ENCODE measurements at places on chromosomes 5 and 9. TPM values are rescaled to one million over a fixed set of nuclear protein-coding genes. Genes with fewer than 3 reads are reported as not detected.

Gene HSPB3
- 288 TPM for total RNA-seq

Gene CHD1
- 25.0 TPM for total RNA-seq

Gene TAF7
- 81.0 TPM for total RNA-seq

Gene SLC1A3
- total RNA-seq: 22.0 TPM

Gene C9orf153
- 0.17 TPM for total RNA-seq

Gene PCAT7
- not detected for total RNA-seq

Gene SPINK13
- total RNA-seq: not detected

Gene WDR38
- total RNA-seq: not detected

DNA sequence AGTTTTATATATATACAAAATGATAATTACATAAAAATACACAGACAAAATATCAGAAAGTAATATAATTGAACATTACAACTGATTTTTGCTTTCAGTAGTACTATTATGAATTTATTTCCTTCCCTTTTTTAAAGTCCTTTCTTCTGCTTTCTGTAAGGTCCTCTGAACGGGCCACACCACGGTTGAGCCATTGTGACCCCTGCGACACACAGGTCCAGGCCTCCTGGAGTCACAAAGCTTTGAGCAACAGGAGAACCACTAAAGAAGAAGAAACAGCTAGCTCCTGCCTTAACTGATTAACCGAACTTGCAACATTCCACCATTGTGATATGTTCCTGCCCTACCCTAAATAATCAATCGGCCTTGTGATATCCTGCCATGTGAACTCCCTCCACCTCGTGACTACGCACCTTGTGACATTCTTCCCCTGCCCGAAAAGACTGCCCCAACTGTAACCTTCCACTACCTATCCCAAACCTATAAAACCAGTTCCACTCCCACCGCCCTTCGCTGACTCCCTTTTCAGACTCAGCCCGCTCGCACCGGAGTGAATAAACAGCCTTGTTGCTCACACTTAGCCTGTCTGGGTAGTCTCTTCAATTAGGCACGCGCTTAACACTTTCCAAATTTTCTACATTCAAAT is 375.0 kb upstream of the RFX3 start:
- DNase-seq: no peak

- no peak for DNase-seq
These were observed 137.5 kb downstream of the PIP5K1B start for GRCh38 chr9:68842568-68842967.

DNA sequence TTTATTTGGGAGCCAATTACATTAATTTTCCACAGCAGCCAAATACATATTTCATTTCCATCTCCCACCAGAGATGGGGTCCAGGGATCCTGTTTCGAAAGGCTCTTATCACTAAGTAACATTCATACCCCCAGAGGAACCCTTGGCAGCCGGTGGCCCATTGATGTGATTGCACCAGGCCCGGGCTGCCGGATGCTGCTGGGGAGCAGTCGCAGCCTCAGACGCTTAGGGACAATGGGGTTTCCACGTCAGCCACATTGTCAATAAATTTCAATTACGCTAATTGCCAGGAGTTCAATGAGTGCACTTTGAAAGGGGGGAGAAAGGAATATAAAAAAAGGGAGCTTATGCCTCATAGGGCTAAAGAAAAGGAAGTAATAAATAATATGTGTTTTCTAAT is 478.8 kb upstream of the ADAMTS16 start:
- no peak for DNase-seq

GRCh38 chr9:94767331-94768072 is 41.0 kb downstream of the AOPEP start:
- DNase-seq: no peak

- DNase-seq: peak; percentile 45
These were observed 93.4 kb downstream of the SIL1 start for GRCh38 chr5:139104577-139105276.

- no peak for DNase-seq
These were observed 321.0 kb upstream of the TRPC7 start for GRCh38 chr5:136686192-136686872.

- DNase-seq: no peak
These were observed 30.9 kb upstream of the SHOC1 start for GRCh38 chr9:111825468-111826145.

DNA sequence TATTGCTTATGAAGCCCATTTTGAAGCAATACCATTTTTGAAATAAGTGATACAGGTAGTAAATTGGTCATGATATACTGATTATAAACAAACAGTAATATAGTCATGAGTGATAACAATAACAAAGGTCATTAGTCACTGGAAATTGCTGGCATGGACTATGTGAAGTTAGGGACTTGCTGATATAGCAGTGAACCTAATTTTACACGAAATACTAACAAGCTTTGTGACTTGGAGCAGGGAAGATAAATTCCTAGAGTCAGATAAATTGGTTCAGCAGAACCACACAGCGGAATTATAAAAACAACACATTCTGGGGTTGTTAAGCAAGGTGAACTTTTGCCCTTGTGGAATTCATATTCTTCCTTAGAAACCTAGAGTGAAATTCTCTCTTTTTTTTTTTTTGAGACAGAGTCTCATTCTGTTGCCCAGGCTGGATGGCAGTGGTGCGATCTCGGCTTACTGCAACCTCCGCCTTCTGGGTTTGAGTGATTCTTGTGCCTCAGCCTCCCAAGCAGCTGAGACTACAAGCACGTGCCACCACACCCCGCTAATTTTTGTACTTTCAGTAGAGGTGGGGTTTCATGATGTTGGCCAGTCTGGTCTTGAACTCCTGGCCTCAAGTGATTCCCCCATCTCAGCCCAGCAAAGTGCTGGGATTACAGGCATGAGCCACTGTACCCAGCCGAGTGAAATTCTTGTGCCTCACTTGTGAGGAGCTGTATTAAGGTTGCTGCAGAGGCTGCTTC is 6.0 kb downstream of the UGCG start:
- no peak for DNase-seq

DNA sequence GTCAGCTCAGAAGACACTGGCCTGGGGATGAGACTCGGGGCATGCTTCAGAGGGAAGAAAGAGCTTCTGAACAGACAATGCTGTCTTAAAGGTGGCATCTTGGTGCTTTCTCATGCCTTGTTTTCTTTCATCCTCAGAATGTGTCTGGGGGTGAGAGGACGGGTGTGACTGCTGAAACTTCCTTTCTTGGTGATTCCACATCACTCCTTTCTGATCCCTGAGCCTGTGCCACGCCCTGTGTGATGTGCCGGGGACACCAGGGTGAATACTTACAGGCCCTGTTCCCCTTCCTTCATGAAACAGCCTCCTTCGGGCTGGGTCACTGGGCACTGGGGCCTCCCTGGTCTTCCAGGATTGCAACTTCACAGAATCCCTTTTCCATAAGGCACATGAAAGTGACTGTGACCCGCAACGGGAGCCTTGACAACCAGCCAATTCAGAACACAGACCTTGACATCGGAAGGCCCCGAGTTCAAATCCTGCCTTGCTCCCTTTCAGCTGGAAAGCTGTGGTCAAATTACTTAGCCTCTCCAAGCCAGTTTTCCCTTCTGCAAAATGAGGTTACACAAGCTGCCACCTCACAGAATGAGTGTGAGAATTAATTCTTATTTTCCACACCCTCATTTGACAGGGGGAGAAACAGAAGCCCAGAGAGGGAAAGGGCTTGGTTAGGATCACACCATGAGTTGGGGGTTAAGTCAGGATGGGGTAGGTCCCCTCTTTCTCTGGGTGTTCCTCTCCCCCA is 44.1 kb upstream of the IL17B start:
- DNase-seq: no peak

DNA sequence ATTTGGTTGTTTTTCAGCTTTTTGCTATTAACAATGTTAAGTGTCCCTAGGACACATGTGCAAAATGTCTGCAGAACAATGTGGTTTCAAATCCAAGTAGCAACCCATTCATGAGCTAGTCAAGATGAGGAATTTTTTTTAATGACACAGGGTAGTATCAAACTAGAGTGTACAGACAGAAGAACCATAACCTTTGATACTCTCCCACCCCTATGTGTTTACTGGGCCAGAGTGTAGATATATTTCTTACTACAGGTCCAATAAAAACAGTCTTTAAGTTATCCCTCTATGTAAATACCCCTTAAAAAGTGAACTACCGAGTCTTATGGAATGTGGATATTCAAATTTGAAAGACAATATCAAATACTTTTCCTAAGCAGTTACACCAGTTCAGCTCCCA is 45.6 kb downstream of the AUH start:
- no peak for DNase-seq

GRCh38 chr9:77714077-77714549 is 66.0 kb upstream of the GNA14 start:
- no peak for DNase-seq

GRCh38 chr9:75239176-75239575 is 150.9 kb downstream of the OSTF1 start:
- DNase-seq: peak; percentile 17

- DNase-seq: no peak
These were observed 596 bp upstream of the CDC37L1 start for GRCh38 chr9:4678679-4679267.

DNA sequence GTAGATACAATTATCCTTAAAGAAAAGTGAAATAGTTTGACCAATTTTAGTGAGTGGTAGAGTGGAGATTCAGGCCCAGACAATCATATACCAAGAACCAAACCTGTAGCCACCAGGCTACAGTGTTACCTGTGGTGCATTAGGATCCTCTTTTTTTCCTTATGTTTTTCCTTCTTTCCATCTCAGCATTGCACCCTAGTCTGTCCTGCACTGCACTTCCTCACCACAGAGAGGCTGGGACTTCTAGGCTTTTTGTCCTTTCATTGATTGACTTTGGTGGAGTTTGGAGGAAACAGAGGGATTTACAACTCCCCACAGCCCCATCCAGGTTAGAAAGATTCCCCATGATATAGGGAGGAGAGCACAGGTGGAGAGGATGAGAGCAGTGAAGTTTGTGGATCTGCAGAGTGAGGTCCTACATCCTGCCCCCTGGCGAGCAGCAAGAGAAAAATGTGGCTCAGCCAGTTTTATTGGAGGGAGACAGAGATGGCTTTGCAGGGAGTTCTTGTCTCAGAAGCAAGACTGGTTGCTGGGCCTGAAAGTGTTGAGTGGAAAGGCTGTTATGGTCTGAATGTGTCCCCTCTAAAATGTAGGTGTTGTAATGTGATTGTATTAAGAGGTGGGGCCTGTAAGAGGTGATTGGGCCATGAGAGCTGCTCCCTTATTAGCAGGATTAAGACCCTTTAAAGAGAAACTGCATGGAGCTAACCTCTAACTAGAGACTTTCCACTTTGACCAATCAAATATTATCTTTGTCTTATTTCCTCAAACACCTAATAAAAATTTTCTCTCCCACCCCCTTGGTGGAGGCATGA is 36.2 kb downstream of the KIF4B start:
- DNase-seq: no peak

- no peak for DNase-seq
These were observed 56.7 kb upstream of the FOXB2 start for GRCh38 chr9:76962732-76963131.

- DNase-seq: peak; percentile 26
These were observed 332.3 kb downstream of the CWC27 start for GRCh38 chr5:65100911-65101631.

GRCh38 chr9:26939955-26940711 is 6.9 kb downstream of the PLAA start:
- DNase-seq: no peak
